LHCN-M2 (cell line): ENCODE measurements at places on chromosomes 5 and 9. TPM values are rescaled to one million over a fixed set of nuclear protein-coding genes. Genes with fewer than 3 reads are reported as not detected.
A peak's percentile ranks its signal among the peaks of the same experiment; 100 is the strongest.

DNA sequence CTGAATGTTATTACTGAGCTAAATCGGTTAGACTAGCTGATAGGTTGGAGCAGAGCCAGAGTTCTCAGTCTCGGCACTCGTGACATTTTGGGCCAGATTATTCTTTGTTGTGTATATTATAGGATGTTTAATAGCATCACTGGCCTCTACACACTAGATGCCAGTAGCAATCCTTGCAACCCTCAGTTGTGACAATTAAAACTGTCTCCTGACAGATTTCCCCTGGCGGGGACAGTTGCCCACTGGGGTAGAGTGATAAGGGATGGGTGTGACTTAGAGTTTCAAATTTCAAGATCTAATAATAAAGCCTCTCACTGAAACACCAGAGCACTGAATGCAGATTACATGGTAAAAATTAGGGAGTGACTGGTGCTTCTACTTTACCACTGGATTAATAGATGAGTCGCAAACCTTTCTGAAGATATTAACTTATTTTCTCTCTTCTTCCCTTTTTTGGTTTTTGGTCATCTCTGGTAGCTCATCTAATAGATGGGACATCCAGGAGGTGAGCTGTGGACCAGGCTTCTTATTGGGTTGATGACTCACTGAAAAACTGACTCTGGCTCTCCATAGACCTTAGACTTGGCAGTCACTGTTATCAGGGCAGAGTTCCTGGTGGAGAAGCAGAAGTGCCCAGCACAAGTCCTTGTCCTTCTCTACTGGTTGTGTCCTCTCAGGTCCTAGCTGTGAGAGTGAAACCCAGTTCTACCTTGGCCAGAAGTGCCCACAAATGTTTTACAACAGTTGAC lies 150.3 kb downstream of the UNC13B start:
- no peak for DNase-seq

DNA sequence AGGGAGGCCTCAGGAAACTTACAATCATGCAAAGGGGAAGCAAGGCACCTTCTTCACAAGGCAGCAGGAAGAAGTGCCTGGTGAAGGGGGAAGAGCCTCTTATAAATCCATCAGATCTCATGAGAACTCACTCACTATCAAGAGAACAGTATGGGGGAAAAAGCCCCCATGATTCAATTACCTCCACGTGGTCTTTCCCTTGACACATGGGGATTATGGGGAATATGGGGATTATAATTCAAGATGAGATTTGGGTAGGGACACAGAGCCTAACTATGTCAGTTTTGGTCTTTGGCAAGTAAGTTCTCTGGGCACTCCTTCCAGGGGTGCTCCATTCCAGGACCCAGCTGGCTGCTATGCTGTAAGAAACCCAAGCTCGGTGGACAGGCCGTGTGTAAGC lies 275.3 kb upstream of the TUT7 start:
- no peak for DNase-seq

DNA sequence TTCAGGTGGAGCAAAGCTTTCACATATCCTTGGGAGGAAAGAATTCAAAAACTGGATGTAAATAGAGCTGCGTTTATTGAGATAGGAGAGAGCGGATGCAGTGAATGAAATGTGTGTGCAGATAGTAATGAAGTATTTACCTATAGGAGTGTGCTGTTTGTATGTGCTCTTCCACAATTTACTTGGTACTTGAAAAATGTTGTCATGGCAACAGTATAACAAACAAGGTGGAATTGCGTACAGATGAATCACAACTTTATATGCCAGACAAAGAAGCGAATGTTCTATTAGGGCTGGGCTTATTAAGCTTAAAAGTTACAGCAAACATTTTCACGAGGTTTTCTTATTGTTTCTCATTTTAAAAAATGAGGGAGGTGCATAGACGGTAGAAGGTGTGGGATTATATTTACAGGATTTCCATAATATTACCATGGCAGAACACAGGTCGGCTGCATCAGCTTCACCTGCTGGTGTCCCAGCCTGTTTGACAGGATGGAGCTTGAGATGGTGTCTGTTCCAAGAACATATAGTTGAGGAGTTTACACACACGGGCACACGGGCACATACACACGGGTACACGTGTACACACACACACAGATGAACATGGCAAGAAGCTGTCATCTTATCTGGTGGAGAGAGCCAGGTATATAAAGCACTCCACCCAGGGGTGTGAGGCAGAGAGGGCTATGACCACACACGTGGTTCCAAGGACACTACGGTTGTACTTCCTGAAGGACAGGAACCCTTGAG lies 155.7 kb downstream of the RMI1 start:
- peak; percentile 77 for DNase-seq

GRCh38 chr5:172858511-172858989 lies 24.5 kb downstream of the ERGIC1 start:
- peak; percentile 86 for DNase-seq

DNA sequence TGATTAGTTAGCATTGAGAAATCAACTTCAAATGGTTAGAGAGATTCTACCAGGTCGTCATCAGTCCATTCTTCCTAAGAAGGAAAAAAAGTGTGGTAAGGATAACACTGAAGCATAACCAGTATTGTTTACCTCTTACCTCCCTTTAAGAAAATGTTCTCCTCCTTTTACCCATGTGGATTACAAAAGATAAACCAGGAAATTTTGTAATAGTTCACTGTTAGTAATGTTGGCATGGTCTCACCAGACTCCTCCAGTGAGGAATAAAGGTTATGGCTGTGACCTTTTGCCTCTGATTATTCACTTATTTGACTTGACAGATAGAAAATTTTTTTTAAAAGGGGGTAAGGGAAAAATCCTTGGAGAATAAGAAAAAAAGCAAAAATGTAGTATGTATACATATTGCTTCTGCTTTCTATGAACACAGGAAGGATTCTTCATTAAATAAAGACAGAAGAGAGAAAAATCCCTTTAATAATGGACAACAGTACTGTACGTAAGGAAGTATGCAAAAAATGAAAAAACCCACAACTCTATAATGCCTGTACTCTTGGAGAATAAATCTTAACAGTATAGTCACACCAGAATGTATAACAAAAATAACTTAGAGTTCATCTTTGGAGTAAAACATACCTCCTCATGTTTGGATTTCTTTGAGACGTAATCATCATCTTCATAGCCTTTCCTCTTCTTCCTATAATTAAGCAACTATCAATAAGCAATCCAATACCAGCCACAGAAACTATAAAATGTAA lies 18.1 kb downstream of the CCNH start:
- DNase-seq, result peak; percentile 79

DNA sequence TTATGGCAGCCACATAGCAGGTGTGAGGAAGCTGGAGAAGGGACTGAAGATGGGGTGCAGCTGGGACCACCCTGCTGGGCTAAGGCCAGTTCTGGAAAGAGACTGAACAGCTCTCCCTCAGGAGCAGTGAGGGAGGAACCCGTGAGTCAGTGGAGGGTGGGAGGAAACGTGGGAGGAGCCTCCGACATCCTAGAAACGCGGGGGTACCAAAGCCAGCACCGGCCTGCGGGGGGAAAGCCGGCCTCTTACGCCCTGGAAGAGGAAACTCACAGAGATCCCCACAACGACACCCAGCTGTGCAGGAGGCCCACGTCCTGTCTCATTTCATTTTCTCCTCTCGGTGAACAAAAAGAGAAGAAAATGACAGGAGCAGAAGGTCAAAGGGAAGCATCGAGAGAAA lies 185.8 kb upstream of the IRX4 start:
- DNase-seq, result no peak

GRCh38 chr5:68303038-68303738 lies 87.6 kb downstream of the PIK3R1 start:
- DNase-seq, result peak; percentile 68

DNA sequence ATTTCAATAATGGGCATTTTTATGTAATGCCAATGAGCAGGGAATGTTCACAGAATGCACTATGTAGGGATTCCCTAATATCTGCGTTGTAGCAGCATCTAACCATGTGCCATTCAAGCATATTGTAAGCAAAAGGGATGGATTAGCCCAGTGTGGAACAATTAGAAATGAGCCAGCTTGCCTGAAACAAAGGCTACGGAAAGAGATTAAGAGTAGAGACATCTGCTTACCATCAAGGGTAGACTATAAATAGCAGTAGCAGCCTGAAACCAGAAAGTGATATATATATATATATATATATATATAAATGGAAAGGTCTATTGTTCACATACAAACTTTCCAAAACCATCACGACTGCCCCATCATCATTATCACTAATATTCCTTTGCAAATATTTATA lies 31.9 kb upstream of the CEP120 start:
- DNase-seq, result no peak

DNA sequence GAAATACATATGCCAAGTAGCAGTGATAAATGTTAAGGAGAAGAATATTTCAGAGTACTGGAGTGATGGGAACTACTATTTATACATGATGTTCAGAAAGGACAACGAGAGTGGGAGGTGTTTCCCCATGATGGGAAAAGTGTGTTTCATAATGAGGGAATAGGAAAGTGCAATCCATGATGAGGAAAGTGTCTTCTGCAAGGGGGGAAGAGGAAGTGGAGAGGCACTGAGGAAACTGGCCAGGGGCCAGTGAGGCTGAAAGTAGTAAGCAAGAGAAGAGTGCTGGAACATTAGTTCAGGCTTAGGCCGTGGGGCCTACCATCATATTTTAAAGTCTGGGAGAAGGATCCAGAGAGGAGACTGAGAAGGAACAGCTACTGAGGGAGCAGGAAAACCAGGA lies 327.2 kb downstream of the SLF1 start:
- no peak for DNase-seq

GRCh38 chr5:172821340-172821985 lies 12.6 kb upstream of the ERGIC1 start:
- no peak for DNase-seq

Gene SURF4
- total RNA-seq, result 456 and 465 TPM in 2 replicates

Gene OTP
- not detected in 2 replicates for total RNA-seq

Gene NUTM2G
- total RNA-seq, result not detected in 2 replicates
